ENCODE measurements at places on chromosomes 4 and X.
A peak's percentile ranks its signal among the peaks of the same experiment; 100 is the strongest.

DNA sequence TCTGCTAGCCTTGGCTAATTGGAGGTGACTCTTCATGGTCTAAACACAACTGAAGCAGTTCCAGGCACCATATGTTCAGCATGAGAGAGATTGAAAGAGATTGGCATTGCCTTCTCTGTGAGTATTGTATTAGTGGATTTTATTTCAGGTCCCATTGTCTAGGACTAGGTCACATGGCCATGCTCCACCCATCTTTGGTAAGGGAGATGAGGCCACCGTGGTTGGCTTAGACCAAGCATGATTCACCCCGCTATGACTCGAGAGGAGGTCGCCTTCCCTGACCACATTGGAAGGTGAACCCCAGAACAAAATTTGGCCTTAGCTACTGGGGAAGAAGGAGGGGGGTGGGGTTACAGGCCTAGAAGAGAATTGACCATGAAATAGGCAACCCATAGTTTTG, 109.9 kb upstream of the BCOR start:
- peak; percentile 39 for DNase-seq

DNA sequence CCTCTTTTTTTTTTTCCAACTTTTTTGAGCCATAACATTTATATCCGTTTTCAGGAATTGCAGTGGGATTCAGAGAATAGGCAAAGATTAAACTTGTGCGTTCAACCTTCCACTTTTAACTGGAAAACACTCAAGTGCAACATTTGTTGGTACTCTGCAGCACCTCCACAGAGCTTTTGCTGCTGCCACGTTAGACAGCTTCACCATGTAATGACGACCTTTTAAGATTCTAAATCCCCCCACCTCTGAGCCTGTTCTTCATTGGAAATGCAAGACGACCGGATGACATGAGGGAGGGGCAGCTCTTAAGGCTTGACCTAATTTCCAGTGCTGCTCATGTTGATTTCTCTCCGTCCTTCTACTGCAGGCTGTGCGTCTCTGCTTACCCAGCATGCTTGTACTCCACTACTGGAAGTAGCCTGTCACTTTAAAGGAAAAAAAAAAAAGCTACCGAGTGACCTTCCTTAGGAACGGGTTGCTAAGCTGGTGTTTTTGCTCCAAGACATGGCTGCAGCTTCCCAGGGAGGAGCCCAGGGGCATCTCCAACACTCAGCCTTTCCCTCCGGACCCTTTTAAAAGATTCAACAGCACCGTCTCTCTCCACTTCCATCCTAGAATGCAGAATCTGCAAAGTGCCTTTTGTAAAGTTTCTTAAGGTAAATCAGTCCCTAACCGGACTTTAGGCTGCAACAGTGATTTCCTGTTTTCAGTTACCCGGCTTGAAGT, at the start of gene CC2D2A:
Gene CC2D2A, plus strand, starts transcription at position 481 of the 726 bp plus-strand sequence. CDS start 6,051 bp downstream, outside the sequence.
- DNase-seq: peak; percentile 64

DNA sequence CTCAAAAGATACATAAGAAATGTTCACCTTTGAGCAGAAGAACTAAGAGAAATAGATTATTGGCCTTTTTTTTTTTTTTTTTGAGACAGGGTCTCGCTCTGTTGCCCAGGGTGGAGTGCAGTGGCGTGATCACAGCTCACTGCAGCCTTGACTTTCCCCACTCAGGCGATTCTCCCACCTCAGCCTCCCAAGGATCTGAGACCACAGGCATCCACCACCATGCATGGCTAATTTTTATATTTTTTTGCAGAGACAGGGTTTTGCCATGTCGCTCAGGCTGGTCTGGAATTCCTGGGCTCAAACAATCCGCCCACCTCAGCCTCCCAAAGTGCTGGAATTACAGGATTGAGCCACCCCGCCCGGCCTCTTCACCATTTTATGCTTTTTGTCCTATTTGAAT, 2.9 kb upstream of the TLR6 start:
- DNase-seq: no peak

GRCh38 chrX:138986866-138987265, 275.3 kb upstream of the FGF13 start:
- peak; percentile 28 for DNase-seq

GRCh38 chr4:177051473-177052060, 258.1 kb upstream of the NEIL3 start:
- DNase-seq: peak; percentile 23

All from fibroblast of the aortic adventitia (primary cell).